Neuronal stem cell (in vitro differentiated cells): ENCODE measurements at places on chromosomes 7 and 10.

DNA sequence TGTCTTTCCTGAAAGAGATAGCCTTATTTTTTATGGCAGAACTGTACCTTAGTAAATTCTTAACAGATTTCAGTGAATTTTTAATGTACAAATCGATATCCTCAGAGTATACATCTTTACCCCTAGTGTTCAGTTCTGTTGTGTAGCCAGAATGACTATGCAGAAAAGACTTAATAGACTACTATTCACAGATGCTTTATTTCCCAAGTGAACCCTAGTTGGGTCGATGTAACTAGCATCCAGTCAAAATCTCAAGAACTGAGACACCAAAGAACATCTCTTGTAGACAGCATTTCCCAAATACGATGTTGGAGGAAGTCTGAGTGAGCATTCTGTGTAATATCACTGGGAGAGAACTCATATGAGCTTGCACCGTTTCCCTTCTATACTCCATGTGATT is 1.5 kb downstream of the AKR1C3 start:
- no peak for DNase-seq

DNA sequence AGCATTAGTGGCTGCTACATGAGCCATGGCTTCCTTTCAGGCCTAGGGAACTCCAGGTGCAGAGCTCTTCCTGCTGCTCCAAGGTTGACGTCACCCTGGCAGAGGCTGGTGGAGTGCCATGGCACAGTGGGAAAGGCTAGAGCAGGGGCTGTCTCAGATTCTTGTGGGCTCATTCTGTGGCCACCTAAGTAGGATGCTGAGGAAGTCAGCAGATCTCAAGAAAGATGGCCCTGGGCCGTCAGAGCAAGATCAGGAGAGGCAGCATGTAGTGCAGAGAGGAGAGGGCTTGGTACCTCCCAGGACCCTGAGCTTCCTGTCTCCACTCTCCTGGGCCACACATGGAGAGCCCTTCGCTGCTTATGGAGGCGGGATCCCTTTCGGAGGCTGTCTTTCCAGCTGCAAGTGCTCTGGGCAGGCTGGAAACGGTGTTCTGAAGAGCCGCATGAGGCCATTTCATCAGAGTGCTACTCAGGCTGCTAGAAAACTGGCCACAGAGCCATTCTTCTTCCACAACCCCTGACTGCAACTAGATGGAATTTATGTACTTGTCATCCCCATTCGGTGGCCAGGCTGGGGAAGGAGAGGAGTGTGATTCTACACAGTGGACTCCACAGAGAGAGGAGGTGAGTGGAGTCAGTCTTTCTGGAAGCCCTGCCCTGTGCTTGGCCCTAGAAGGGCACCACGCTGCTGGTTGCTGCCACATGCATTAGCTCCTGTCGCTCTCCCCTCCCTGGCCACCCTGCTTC is 304.2 kb downstream of the RPS24 start:
- no peak for DNase-seq

GRCh38 chr10:113052076-113052830 is 102.2 kb downstream of the TCF7L2 start:
- no peak for DNase-seq

- no peak for DNase-seq
Measured at GRCh38 chr10:4704034-4704545, 121.9 kb upstream of the AKR1E2 start.

GRCh38 chr10:44962870-44963738 is 3.5 kb downstream of the RASSF4 start:
- no peak for DNase-seq

DNA sequence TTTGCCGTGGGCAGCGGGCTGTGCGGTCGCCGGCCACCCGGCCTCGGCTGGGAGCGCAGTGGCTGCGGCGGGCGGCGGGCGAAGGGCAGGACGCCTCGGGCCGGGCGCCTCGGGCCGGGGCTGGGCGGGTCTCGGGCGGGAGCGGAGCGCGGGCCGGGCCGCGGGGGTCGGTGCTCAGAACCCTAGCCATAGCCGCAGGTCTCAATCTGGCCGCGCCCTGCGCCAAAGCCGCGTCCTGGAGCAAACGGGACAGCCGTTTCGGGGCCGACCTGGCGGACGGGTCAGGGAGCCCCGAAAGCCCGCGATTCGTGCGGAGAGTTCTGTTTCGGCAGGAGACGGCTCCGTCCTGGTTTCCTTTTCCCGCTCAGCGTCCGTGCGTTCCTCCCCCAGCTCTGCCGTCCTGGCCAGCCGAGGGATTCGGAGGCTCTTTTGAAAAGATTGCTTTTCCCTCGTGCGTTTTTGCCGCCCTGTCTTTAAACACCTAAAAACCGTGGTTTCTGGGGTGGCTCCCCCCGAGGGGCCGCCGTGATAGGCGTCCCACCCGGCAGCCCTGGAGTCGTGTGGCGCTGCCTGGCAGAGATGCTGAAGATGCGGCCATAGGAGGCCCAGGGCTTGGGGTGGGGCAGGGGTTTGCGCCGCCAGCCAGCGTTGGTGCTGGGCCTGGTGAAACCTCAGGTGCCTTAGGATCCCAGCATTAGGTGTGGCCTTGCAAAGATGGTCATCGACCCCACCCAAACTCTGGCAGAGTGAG is 727 bp downstream of the RET start:
- no peak for DNase-seq
